ENCODE measurements at places on chromosomes 3 and 15.

DNA sequence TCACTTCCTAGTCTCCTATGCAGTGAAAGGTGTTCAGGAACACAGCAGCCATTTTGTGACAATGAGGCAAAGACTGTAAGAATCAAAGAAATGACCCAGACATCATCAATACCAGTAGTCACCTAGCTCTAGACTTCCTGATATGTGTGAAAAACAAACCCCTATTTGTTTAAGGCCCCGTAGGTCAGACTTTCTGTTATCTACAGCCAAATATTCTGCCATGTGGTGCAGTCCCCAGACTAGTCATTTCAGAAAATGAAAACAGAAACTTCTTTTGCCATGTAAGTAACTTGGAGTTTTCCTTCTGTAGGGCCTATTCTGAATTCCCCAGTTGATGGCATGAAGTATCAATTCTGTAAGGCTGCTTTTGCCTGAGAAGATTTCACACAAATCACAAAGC lies 181.7 kb upstream of the SNTN start:
- DNase-seq: no peak

DNA sequence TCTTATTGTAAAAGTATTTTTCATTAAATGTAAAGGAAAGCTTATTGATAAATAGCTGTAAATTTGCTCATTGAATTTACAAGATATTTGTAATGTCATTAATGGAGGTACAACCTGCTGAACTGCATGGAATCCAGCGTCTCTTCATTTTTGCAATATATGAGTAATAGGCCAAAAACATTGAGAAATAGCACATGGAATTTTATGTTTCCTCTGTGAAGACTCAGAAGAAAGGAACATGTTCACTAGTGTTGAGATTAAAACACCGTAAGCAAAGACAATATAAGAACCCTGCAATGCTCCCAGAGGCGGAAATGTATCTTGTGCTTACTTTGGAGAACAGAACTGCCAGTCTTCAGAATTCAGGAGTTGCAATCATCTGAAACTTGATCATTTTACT lies 167.6 kb downstream of the ALDH1A2 start:
- DNase-seq: no peak

GRCh38 chr15:70192490-70192889 lies 94.8 kb upstream of the TLE3 start:
- no peak for DNase-seq

DNA sequence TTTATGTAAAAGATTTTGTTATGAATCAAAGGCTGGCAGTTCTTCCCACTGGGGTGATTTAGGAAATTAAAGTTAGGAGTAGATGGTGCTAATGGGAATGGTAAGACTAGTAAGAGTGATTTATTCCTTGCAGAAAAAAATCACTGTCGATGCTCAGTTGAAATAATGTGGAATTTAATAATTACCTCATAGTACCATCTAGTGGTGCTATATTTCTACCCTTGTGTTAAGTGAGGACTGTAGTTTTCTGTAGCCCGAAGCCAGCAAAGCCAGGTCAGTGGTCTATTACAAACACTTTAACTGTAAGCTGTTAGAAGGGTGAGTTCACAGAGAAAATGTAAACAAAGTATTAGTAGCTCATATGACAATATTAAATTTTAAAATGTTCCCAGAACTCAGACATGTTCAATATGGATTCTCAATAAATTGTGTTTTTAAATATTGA lies 39.5 kb upstream of the GOLGA8J start:
- DNase-seq: no peak

DNA sequence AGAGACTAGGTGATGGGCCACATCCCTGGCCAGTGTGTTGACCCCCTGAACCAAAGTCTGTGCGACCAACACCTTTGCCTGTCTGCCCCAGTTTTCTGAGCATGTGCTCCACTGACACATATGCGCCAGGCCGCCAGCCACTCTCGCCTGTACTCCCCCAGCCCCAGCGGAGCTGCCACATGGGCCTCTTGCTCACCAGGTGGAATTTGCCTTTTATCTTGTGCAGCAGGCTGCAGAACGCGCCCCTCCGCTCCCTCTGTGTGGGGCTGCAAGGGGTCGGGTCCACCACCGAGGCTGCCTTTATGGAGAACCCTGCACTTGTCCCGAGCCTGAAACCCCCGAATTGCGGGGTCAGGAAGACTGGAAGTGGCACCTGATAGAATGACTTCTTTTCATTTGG lies 405.7 kb upstream of the NPAP1 start:
- no peak for DNase-seq

GRCh38 chr3:142940000-142940399 lies 23.5 kb downstream of the PAQR9 start:
- DNase-seq: no peak

GRCh38 chr3:66073464-66074141 lies 34.9 kb upstream of the MAGI1 start:
- DNase-seq: no peak

GRCh38 chr15:96222981-96223380 lies 107.5 kb upstream of the NR2F2 start:
- DNase-seq: no peak

- no peak for DNase-seq
These were observed 40.3 kb upstream of the ATP2C1 start for GRCh38 chr3:130853581-130853980.

- DNase-seq: no peak
These were observed 29.4 kb downstream of the ABTB1 start for GRCh38 chr3:127702151-127702578.

- no peak for DNase-seq
These were observed 185.9 kb downstream of the MEIS2 start for GRCh38 chr15:36914466-36914865.

Measured in activated T-cell treated with anti-CD3 and anti-CD28 coated beads, Interleukin-2, amount 50 U/mL, for 48 hours (primary cell).